ENCODE measurements at places on chromosomes 16 and 17.
A peak's percentile ranks its signal among the peaks of the same experiment; 100 is the strongest.

DNA sequence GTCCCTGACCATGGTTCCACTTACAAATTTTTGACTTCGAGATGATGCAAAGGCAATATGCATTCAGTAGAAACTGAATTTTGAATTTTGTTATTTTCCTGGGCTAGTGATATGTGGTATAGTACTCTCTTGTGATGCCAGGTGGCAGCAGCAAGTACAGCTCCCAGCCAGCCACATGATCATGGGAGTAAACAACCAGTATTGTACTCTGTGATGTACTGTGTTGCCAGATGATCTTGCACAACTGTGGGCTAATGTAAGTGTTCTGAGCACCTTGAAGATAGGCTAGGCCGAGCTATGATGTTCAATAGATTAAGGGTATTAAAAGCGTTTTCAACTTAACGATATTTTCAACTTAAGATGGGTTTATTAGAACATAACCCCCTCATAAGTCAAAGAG, 250.8 kb downstream of the STX8 start:
- DNase-seq: no peak

GRCh38 chr17:70201872-70202419, 32.6 kb downstream of the KCNJ2 start:
- DNase-seq: no peak

GRCh38 chr16:88865310-88865709, 1.1 kb downstream of the PABPN1L start:
- DNase-seq: no peak

DNA sequence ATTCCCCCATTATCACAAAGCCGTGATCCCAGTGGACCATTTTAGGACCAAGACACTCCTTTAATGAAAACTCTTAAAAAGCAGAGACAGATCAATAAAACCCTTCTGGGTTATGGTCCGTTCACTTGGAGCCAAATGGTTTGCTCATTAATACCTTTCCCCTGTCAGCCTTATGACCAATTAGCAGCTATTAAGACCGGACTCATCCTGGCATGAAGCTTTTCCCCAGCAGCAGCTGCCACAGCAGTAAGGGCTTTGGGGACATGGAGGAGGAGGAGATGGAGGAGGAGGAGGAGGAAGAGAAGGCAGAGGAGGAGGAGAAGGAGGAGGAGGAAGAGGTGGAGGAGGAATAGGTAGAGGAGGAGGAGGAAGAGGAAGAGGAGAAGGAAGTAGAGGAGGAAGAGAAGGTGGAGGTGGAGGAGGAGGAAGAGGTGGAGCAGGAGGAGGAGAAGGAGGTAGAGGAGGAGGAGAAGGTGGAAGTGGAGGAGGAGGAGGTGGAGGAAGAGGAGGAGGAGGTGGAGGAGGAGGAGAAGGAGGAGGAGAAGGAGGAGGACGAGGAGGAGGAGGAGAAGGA, 50.1 kb upstream of the IRX3 start:
- DNase-seq: no peak

- no peak for DNase-seq
Observed at GRCh38 chr16:87489434-87490045, 3.3 kb downstream of the ZCCHC14 start.

DNA sequence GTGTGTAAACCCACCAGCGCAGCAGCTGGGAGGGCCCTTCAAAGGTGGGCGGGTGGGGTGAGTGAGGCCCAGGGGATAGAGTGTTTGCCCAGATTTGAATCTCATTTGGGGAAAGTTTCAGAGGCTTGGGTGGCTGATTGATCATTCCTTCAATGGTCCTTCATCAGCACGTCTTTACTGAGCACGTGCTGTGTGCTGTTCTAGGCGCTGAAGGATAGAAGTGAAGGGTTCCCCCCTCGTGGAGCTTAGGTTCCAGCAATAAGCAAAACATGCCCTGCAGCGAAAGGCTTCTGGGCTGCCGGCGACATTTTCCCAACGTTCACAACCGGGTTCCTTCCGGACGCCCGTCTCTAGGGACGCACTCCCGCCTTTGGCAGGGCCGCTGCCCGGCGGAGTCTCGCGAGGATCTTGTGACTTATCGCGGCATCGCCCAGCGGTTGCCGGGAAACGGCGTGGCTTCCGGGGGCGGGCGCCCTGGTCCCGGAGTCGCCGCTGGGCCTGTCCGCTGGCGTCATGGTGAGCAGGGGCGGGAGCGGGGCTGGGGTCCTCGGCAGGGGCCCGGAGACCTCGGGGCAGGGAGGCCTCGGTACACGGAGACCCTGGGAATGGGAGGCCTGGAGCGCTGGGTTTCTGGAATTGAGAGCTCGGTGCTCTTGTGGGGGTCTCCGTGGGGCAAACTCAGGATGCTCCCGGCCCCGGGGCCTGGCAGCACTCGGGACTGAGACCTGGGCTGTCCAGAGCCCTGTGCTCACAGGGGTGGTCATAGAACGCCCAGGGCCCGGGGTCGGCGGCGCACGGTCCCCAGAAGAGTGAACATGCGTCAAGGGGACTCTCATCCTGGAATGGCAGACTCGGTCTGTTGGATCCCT, 3.2 kb upstream of the DBNDD1 start:
- peak; percentile 72 for DNase-seq

- no peak for DNase-seq
Observed at GRCh38 chr16:68252383-68252782, 7.2 kb downstream of the PLA2G15 start.

All from DMS 273 treated with DMSO at 0.1 percent for 48 hours (cell line).